ENCODE measurements at places on chromosomes 7 and 10.

- DNase-seq, result no peak
Measured at GRCh38 chr10:123380491-123381085, 226.4 kb downstream of the BUB3 start.

DNA sequence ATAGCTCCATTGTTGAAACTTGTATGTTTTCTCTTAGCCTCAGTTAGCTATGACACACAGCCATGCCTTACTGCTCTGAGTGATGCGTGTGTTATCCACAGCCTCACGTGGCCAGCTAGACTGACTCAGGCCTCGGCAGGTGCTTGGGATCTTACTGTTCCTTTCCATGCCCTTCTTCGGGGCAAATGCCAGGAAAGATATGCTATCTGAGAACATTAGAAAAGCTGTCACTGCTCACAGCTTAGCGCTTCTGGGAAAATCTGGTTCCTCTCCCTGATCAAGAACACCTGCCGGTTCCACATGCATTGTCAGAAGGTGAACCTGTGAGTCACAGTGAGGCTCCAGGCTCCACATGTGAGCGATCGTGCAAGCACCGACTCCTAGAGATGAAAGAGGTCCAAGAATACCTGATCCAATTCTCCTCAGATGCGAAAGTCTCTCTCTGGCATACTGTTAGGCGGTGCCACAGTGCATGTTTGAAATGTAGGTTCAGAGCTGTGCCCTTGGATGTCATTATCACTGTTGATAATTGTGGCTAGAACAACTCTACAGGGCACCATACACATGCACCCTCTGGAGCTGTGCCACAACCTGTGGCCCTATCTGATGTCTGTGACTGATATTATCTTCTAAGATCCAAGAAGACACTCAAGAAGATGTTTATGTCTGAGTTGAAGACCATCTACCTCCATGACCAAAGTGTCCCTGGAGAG lies 247.8 kb upstream of the IGFBP3 start:
- DNase-seq, result no peak

GRCh38 chr7:77252506-77252905 lies 52.9 kb upstream of the FGL2 start:
- DNase-seq, result no peak

DNA sequence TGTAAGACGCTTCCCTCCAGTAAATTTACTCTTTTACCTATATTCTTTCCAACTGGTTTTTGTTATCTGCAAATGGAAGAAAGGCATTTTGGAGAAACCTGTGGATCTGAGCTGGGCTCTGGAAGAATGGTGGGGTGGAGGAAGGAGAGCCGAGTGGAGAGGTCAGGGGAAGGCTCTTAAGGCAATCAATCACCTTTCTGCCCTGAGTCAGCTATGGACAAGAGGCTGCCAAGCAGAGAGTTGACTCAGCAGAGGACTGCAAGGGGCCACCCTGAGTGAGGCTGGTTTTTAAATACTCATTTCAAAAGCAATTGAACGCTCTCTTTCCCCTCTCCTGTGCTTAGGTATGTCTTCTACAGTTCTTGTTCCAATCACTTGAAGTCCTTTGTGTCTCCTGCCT lies 81.8 kb downstream of the SPAG6 start:
- no peak for DNase-seq

GRCh38 chr10:76995023-76995422 lies 642.6 kb downstream of the KCNMA1 start:
- DNase-seq, result no peak

- no peak for DNase-seq
Measured at GRCh38 chr7:80182630-80183276, 48.1 kb downstream of the GNAI1 start.

DNA sequence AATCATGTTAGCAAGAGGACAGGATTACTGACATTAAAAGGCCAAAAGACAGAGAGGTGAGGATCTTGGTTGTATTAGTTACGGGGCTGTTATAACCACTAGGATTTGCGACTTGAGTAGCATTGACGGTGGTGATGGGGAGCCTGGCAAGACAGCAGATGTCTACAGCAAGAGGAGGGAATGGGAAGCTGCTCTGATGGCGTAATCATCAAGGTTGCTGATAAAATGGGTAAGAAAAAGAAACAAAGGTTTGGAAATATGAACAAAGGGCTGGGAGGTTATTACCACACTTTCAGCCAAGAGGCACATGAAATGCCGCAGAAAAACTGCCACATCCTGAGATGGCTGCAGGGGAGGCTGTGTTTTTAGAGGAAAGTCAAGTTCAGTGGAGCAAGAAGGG lies 33.9 kb downstream of the TMEM229A start:
- no peak for DNase-seq
